Caki2 (cell line): ENCODE measurements at places on chromosomes 5 and 9. TPM values are rescaled to one million over a fixed set of nuclear protein-coding genes. Genes with fewer than 3 reads are reported as not detected.

DNA sequence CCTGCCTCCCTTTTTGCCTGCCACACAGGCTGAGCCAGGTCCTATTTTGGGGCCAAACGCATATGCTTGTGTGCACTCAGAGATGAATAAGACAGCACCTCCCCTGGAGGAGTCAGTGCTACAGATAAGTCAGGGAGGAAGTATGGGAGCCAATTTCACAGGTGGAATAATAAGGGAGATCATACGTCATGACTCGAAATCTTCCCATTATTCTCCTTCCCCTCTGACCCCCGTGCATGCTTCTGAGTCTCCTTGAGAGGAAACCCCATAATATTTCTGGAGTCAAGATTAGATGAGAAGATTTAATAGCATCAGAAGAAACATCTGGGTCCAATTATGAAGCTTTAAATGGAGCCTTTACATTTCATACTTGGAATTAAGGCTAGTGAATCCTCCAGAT is 15.1 kb upstream of the ZCCHC7 start:
- DNase-seq, result no peak

DNA sequence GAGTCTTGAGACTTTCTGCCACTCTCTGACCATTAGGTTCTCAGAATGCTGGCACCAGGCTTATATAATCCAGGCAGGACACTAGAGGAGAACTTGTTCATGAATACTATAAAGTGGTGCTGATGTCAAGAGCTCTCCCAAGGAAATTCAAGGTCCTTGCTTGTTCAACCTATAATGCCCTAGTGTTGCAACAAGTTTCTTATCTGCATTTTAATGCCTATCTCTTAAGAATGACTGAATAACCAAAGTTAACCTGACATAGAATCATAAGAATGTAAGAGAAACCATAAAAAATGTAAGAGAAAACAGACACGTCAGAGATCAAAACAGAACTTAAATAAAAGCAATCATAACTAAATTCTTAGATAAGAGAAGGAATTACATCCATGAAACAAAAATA is 640.8 kb upstream of the SGCD start:
- DNase-seq, result no peak

- no peak for DNase-seq
These were observed 1.5 kb upstream of the HMGCR start for GRCh38 chr5:75335486-75335885.

The C9 gene
- total RNA-seq, result not detected in 2 replicates

GRCh38 chr9:91395106-91395552 is 28.5 kb downstream of the NFIL3 start:
- DNase-seq, result no peak

- no peak for DNase-seq
These were observed 6.0 kb upstream of the TESK1 start for GRCh38 chr9:35598866-35599590.

The ST8SIA4 gene
- total RNA-seq, result not detected in 2 replicates

DNA sequence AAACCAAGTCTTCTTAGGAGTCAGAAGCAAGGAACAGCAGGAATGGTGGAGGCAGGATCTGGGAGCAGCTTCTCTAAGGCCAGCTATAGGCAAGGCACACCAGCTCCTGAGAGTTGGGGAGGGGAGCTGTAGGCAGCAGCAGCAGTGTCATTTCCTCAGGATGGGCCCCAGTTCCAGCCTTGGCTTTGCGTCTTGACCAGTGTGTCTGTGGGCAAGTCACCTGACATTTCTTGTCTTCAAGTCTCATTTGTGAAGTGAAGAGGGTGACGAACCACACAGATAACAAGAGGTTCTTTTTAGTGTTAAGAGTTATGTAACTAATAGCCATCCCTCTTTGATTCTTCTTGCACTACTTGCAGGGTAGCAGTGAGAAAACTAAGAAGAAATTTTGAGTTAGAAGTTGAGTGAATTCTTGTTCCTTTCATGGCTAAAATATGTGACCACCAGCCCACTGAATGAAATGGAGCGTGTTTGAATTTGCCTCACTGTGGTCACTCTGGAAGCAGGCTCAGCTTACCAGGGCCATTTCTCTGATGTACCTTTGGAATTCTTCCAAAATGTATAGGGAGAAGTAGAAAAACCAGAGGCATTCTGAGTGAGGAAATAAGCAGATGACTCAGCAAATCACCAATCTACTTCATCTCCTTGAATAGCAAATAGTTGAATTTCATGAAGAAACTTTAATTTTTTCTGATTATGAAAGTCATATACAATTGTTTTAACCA is 42.4 kb downstream of the RHOBTB3 start:
- peak; percentile 11 for DNase-seq

The FIBCD1 gene
- 25.8 and 33.0 TPM in 2 replicates for total RNA-seq
